Activated CD8-positive, alpha-beta memory T cell treated with anti-CD3 and anti-CD28 coated beads for 4 hours (primary cell): ENCODE measurements at places on chromosomes 1 and 21.

GRCh38 chr1:238177960-238178645 lies 287.4 kb upstream of the ZP4 start:
- no peak for DNase-seq

DNA sequence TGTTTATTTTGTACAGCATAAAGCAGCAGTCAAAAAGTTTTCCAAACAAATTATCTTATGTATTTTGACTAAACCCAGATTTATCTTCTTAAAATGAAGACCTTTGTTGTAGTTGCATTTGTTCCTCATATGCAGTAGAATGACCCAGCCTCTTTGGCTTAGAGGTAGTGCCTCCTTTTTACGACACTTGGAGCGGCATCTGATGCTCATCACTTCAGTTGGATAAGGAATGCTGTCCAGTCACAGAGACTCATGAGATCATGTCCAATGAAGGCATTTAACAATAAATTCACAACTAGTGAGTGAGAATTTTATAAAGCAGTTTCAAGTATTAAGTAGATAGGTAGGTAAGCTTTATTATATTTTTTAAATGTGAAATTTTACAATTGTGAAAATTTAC lies 35.2 kb downstream of the PTPRC start:
- DNase-seq: no peak

DNA sequence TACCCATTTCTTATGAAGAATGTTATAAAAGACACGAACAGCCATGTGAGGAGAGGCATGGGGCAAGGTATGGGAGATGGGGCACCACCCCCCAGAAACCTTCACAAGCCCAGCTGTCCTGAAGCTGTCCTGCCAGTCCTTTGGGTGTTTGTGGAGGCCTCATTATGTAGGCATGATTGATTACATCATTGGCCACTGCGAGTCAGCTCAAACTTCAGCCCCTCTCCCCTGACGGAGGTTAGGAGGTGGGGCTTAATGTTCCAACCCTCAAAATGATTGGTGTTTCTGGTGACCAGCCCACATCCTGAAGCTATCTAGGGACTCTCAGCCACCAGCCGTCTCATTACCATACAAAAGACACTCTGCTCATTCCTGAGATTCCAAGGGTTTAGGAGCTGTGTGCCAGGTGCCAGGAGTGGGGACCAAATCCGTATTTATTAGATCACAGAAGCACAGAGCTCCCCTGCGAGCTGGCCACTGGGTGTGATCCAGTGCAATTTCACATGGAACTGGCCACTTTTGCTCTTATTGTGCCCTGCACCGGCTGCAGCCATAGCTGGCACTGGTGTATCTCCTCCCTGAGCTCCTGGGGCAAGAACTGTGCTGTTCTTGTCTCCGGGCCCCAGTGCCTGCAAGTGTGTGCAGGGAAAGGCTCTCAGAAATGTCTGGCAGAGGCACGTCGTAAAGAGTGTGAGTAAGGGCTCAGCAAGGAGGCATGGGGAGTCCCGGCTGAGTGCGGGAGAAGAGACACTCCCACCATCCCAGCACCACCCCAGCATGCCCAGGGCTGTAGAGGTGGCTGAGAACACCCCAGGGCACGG lies 10.5 kb downstream of the KIAA1614 start:
- DNase-seq: no peak

- no peak for DNase-seq
These were observed 10.8 kb upstream of the NFASC start for GRCh38 chr1:204859861-204860267.

DNA sequence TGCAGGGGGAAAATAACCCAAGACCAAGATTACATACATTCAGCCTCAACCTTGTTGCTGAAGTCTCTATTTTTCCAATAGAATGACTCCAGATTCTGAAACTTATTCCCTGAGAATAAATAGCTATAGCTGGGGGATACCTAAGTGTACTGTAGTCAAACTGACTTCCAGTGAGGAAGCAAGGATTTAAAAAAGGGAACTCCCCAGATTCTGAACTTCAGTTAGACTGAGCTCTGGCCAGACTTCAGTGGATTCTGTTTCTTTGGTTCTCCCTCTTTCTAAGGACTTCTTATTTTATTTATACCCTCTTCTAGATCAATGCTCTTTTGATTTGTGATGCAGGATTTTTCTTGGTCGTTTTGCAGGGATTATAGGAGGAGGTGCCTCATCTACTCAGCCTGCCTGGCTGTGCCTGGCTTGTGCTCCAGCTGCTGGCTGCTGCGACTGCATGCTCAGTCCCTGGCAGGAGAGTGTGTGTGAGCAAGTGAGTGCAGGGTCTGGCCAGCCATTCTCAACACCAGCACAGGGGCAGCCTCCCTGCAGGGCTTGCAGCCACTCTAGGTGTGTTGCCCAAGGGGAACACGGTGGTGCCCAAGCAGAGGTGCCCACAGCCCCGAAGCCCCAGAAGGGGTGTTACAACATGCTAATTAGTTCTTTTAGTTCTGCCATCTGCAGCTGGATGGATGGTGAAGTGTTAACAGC lies 43.0 kb downstream of the SPATA17 start:
- no peak for DNase-seq

DNA sequence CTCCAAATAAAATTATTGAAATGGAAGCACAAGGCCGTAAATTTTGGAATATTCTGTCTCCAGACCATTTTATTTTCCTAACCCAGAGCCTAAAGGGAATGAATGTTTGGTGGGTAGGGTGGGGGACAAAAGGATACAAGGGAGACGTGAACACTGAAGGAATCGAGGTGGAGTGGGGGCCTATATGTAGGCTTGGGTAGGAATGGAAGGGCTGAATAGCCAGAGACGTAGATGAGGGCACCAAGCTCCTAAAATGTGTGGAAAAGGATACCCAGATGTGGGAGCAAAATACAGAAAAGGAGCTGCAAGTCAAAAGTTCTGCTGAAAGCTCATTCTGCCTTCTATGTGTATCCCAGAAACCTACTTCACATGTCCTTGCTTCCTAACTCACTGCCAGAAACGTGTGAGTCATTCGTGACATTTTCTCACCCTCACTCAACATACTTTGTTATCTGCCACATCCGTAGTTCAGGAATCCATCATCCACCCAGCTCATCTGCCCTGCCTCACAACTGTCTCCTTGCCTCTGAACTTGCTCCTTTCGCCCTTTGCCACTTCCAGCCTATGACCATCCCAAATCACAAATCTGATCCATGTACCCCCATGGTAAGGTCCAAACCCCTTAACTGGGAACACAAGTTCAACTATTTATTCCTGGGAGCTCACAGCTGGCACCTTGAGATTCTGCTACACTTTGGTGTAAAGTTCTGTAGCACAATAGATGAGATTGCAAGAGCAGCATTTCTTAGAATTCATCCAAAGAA lies 84.1 kb upstream of the PRDX6 start:
- DNase-seq: no peak

GRCh38 chr1:245091818-245092637 lies 62.8 kb upstream of the KIF26B start:
- DNase-seq: no peak

DNA sequence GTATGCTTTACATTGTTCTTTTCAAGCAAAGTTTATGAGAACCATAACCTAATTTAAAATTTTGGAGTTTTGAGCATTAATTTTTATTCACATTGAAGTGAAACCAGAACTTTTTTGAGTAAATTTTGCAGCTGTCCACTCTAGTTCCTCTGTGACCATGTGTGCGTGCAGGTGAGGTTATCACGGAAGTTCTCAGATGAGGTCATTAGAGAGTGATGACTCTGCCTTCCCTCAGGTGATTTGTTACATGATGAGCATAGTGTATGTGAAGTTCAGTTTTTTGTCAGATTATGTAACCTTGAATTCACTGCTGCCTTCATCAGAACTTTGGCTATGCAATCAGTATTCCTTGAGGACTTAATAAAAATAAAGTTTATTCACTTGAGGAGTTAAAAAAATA lies 828.2 kb downstream of the ADGRL2 start:
- no peak for DNase-seq

DNA sequence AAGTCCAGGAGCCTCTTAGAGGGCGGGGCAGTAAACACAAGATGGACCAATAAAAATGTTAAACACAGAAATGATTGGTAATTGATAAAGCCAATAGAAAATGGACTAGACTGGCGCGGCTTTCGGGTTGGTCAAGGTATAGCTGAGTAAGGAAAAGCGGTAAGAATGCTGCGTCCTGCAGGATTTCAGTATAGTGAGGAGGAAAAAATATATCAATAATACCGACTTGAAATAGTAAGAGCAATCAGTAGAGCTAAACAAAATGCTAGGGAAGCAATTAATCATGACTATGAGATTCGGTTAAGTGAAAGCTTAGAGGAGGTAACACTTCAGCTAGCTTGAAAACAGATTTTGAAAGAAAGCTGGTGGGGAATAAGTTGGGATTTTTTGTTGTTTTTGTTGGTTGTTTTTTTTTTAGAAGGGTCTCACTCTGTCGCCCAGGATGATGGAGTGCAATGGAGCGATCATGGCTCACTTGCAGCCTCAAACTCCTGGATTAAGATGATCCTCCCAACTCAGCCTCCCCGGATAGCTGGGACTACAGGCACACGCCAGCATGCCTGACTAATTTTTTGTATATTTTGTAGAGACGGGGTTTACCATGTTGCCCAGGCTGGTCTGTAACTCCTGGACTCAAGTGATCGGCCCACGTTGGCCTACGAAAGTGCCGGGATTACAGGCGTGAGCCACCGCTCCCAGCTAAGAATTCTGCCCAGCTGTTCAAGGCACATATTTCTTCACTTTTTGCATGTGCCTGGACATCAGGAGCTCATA lies 711 bp upstream of the TESK2 start:
- no peak for DNase-seq

DNA sequence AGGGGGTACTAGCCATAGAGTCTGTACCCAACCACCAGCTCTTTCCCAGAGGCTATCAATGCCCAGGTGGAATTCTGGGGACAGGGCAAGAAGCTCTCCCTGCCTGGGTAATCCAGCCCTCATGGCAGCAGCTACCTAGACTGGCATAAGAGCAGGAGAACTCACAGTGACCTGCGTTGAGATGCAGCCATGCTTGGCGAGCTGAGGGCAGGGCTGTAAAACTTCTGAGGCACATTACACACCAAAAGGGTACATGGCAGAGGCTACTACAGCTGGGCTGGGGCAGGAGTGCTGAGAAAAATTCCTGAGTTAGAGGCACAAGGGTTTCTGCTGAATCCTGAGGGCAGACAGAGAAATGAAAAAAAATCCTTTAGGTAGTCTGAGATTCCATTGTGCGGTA lies 927.9 kb upstream of the B3GALT2 start:
- DNase-seq: no peak

GRCh38 chr1:247456914-247457639 lies 827 bp downstream of the OR2B11 start:
- DNase-seq: no peak

DNA sequence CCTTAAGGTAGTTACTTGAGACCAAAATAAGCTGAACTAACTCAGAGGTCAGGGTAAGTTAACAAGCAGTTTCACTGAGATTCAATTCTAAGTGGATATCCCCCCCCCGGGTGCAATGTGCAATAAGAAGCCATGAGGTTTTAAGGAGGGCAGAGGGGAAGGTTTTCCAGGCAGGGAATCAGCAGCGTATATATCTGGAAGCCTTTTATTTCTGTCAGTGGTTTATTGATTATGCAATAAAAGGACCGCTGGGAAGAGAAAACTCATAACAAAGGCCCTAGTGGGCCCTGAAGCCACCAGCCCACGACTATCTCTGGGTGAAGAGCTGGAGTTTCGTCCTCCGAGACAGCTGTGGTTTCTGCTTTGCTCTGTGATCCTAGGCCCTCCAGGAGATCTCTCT lies 53.1 kb upstream of the CTPS1 start:
- DNase-seq: no peak

DNA sequence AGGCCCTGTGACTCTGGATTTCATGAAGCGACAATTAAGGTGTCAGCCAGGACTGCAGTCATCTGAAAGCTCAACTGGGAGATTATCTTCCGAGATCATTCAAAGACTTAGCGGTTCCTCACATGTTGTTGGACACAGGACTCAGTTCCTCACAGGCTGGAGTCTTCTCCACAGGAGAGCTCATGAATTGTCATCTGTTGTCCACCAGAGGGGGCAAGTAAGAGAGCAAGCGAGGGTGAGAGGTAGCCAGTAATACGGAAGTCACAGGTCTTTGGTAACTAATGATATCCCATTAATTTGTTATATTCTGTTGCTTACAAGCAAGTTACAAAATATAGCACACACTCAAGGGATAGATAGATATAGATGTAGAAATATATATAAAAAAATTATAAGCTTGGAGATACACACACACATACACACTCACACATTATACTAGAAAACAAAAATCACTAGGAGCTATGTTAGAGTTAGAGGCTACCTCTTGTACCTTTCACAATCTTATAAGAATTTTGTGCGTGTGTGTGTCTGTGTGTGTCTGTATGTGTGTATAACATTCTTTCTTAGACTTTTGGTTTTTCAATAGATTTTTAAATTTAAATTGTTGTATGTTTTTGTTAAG lies 1695.3 kb downstream of the BRINP3 start:
- no peak for DNase-seq

DNA sequence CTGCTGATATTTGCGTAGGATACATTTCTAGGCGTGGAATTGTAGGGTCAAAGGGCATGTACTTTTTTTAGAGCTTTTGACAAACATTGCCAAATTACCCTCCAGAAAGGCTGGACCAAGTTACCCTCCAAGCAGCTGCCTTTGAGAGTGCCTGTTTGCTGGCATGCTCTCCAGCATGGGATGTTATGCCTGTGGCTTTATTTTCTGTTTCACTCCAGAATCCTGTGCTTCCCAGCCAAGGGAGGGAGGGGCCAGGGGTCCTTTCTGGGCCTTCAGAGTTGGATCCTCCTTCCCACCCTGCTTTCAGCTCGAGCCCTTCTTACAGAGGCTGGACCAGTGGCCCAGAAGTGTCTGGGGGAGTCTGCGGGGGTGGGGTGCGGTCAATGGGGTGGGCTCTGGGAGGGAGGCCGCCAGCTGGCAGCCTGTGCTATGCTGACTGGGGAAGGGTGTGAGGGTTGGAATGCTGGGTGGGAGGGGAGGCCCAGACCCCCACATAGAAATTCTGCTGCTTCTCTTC lies 81.2 kb downstream of the EPHB2 start:
- no peak for DNase-seq

DNA sequence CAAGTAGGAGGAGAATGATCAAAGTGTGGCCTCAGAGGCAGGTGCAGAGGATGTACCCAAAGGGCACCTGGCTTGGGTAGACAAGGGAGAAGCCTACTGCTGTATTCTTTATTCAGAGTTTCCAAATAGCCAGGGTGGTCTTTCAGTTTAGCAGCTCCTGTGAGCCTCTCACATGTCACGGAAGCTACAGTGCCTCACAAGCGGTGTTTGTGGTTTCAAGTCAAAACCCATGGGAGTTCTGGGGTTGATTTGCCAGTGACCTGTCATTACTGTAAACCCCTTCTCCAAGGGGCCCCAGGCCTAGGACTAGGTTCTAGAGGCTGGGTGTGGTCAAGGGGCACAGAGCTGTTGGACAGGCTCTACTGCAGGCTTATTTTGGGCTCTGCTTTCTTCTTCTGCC lies 10.2 kb upstream of the IL10 start:
- DNase-seq: no peak

DNA sequence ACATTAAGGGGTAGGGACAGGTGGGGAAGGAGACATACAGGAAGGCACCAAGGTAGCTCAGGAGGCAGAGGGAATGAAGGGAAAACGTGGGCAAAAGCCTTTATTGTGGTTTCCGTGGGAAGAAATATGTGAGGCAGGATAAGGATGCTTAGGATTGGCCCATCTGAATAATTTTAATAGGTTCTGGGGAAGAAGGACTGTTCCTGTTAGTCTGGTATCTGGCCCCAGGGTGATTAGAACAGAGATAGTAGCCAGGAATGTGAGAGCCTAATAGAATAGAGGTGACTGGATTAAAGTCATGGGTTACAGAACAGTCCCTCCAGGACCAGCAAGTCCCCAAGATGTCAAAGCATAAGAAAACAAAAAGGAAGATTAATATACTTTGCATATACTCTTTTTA lies 545.2 kb upstream of the CAMK1G start:
- no peak for DNase-seq
